ENCODE measurements at places on chromosomes 7 and 10. TPM values are rescaled to one million over a fixed set of nuclear protein-coding genes. Genes with fewer than 3 reads are reported as not detected.

The STRIP2 gene
- total RNA-seq = 4.1 TPM

GRCh38 chr10:3325954-3326750 is 153.6 kb upstream of the PITRM1 start:
- no peak for DNase-seq

DNA sequence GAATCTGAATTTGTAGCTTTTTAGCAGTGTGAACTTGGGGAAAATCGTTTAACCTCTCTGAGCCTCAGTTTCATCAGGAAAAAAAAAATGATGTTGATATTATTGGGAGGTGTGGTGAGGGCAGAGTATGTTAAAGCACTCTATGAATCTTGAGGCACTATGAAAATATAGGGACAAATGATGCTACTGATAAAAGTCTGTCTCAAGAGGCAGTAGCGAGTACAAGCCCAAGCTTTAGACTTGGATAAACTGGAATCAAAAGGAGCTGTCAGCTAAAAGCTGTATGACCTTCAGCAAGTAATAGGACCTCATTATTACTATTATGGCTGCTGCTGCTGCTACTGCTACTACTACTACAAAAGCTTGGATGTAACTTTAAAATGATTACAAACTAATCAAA is 8.4 kb downstream of the ZNF277 start:
- DNase-seq = no peak

The ACBD7 gene
- 5.2 TPM for total RNA-seq

The SP4 gene
- total RNA-seq = 18.4 TPM

DNA sequence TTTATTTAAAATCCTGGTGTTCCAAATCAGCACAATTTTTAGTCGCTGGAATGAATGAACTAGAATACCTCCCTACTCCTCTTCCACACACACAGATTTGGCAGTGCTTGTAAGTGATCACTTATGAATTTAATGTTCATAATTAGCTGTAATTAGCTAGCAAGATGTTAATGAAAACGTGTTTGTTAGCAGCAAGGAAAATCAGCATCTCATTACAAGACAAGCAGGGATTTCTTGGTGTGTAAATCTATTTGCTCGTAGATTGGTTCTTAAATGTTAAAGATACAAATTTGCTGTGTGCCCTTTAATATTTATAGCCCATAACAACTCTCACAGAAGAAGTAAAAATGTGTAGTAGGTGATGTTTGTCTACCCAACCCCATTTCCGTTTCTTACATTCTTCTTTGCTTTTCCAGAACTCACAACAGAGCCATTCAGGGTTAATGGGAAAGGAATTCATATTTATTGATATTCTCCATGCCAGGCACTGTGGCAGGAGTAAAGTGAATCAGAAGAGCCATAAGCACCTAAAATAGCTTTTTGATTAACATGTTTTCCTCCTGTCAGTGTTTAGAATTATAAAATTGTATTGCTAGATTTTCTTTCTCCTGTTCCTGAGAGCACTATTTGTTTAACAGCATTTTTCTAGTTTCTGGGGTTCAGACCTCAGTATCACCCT is 49.6 kb downstream of the SEMA3C start:
- DNase-seq = no peak

All from urinary bladder (tissue), 4 donors.